LHCN-M2 (cell line): ENCODE measurements at places on chromosomes 11 and 22. TPM values are rescaled to one million over a fixed set of nuclear protein-coding genes. Genes with fewer than 3 reads are reported as not detected.

The ELFN2 gene
- total RNA-seq = 0.17 and 0.32 TPM in 2 replicates

The INPP5J gene
- total RNA-seq = 0.06 TPM in 2 replicates

The SHANK3 gene
- 0.58 and 0.75 TPM in 2 replicates for total RNA-seq

The CNTF gene
- total RNA-seq = 1.3 and 2.6 TPM in 2 replicates

The ACCSL gene
- total RNA-seq = not detected in 2 replicates

The THAP12 gene
- total RNA-seq = 41.8 and 42.4 TPM in 2 replicates

The SF3B2 gene
- total RNA-seq = 156 and 163 TPM in 2 replicates

The CSTF3 gene
- 29.2 and 35.3 TPM in 2 replicates for total RNA-seq

The SERPING1 gene
- 5.2 and 5.4 TPM in 2 replicates for total RNA-seq

DNA sequence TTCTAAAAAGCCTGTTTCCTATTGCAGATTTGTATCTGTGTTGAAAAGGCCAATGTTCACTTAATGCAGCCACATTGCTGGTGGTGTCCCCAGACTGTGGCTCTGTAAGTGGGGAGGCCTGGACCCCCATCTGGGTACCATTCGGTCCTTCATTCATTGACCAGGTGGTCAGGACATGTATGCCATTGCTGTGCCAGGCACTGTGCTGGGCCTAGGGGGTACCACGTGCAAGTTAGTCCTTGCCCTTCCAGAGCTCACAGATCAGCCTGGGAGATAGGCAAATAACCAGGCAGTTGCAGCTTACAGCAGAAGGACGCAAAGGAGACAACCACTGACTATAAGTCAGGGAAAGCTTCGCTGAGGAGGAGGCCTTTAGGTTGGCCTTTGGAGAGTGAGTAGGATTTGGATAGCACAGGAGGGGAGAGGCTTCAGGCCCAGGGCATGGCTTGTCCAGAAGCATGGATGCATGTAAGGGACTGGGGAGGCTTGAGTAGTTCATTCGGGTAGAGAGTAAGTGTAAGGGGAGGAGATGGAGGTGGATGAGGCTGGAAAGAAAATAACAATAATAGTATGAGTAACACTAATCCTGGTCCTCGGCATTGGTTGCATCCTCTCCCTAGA lies 5.0 kb downstream of the PRDM11 start:
- no peak for DNase-seq

- DNase-seq = peak; percentile 26
Measured at GRCh38 chr11:1953489-1954266, 6.5 kb downstream of the MRPL23 start.

DNA sequence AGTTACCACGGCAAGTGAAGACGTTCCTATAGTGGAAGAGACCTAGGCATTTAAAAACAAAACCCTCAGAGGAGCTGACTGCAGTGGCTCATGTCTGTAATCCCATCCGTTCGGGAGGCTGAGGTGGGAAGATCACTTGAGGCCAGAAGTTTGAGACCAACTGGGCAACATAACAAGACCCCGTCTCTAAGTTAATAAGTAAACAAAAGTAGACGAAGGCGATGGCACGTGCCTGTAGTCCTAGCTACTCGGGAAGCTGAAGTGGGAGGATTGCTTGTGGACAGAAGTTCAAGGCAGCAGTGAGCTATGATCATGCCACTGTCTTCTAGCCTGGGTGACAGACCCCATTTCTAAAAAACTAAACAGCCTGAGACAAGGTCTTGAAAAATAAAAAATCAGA lies 3.8 kb upstream of the ADSL start:
- no peak for DNase-seq

GRCh38 chr11:62958547-62959421 lies 26.0 kb downstream of the SLC22A6 start:
- peak; percentile 60 for DNase-seq

- peak; percentile 97 for DNase-seq
Measured at GRCh38 chr22:37636186-37636948, 3.1 kb upstream of the SH3BP1 start.

GRCh38 chr11:2718817-2719438 lies 19.1 kb upstream of the KCNQ1OT1 start:
- no peak for DNase-seq

GRCh38 chr11:2220173-2220771 lies 48.7 kb upstream of the TH start:
- DNase-seq = no peak

DNA sequence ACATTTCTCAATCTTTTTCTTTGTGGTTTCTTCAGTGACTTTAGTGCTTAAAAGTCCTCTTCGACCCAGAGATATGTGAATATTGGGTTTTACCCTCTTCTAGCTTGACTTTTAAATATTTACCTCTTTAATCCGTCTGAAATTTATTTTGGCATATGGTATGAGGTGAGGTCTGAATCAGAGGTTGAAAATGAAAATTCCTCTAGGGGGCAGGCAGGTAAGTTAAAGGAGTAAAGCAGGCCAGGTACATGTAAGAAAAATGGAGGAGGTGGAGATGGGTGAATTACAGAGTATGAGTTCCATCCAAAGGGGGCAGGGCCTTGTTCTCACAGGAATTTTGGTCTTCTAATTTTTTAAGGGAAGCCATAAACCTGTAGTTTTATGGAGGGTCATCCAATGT lies 263.8 kb upstream of the NARS2 start:
- no peak for DNase-seq

- peak; percentile 69 for DNase-seq
Measured at GRCh38 chr22:38461414-38462081, 6.3 kb upstream of the KDELR3 start.

- no peak for DNase-seq
Measured at GRCh38 chr11:2934611-2935239, 5.5 kb upstream of the PHLDA2 start.

DNA sequence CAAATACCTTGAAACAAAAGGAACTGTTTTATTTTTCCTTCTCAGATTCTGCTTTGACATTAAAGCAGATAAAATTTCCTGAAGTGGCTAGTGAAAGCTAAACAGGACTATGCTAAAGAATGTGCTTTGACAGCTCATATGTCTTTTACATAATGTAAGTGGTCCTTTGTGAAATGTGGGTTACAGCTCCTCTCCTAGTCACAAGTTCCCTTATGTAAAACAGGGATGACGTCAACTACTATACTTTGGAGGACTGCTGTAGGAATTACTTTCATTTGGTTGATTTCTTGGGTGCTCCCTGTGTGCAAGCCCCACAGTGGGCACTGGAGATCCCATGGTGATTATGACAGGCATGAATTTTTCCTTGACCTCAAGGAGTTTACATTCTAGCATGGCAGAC lies 216.6 kb upstream of the NARS2 start:
- no peak for DNase-seq
